Stimulated activated CD4-positive, alpha-beta T cell treated with anti-CD3 and anti-CD28 coated beads, TNF-alpha, amount 100 ng/mL, for 48 hours (primary cell): ENCODE measurements at places on chromosomes 2 and 18.

- DNase-seq: no peak
Observed at GRCh38 chr2:58052978-58053377, 6.4 kb downstream of the VRK2 start.

GRCh38 chr2:204180649-204181048 is 244.1 kb downstream of the ICOS start:
- no peak for DNase-seq

DNA sequence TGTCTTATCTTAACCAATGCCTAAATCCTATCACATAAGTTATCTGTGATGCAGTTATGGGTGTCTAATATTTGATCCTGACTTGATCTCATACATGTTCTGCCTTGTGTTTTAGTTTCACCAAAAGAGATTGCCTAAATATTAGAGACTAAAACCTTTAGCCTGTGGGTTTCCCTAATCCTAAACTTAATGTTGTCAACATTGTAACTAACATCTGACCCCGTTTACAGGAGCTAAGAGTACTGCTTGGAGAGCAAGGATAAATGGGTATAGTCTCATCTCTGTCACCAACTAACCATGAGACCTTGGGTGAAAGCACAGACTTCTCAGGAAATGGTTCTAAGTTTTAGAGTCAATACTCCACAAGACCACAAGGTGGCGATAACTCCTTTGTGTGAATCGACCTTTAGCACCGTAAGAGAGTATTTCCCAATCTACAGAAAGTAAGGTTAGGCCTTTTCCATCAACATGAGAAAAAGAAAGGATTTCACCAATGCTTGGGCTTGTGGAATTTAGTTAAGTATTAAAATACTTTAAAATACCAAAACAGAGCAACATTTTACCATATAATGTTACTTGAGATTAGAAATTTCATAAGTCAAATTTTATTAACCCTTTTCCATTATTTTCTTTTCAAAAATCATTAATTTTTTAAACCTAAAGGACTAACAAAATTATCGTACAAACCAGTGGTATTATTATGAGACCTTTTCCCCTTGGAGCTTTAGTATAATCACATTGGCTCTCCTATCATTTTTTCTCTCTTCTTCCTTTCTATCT is 60.5 kb downstream of the G6PC2 start:
- DNase-seq: peak; percentile 17

GRCh38 chr2:195320413-195320973 is 336.5 kb upstream of the SLC39A10 start:
- no peak for DNase-seq

DNA sequence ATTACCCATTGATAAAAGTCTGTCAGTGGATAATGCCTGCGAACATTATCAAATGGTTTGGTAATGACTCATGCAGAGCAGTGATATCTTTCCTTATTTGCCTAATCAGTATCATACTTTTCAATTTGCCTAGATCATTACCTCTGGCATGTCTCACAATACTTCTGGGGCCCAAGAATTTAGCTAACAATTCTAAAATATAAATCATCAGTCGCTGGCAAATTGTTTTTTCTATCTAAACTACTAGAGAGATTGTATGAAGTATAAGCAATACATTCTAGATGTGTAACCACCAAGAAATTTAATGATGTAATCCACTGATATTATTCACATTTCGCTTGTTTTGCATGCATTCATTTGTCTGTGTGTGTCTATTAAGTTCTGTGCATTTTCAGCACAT is 191.2 kb upstream of the CDH19 start:
- no peak for DNase-seq

DNA sequence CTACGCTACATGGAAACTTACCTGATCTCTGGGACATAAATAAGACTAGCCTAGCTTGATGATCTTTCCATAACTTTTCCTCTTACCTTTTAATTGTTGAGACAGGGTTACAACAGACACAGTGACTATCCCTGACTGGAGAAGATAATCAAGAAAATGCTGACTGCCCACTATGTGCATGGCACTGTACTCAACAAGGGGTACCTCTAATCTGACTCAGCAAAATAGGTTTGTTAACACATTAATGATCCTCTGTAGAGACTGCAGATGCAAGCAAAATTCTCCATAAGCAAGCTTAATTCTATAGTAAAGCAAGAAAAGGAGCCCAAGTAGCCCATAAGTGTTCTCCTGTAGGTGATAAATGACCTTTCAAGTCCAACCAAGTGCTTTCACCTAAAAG is 25.5 kb downstream of the ACVR1C start:
- no peak for DNase-seq

- DNase-seq: no peak
Observed at GRCh38 chr18:79481046-79481790, 85.5 kb downstream of the NFATC1 start.

- no peak for DNase-seq
Observed at GRCh38 chr2:176626796-176627195, 357.6 kb downstream of the MTX2 start.

- DNase-seq: no peak
Observed at GRCh38 chr2:122451040-122451439, 695.6 kb downstream of the TSN start.

DNA sequence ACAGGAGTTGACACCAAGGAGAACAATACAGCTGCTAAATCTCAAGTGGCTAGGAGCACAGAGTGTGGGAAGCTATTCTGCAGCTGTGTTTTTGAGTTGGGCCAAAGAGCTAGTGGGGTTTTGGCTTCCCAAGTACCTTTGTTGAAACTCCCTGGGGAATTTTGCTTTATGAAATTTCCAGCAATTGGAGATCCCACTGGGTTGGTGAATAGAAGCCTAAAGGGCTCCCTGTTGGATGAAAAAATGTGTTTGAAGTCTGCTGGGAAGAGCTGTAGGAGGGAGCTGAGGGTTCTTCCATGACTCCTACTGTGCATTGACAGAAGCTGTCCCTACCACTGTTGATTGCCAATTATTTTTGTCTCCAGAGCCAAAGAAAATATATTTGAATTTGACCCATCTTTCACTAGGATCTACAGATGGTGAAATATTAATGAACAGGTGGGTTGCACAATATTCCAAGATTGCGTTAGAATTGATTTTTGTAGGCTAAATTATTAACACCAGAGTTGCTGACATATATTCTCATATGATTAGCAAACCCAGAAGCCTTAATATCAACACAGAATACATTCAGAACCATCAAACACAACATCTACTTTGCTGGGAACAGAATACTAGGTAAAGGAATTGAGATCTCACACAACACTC is 95.4 kb upstream of the CYP1B1 start:
- DNase-seq: no peak

DNA sequence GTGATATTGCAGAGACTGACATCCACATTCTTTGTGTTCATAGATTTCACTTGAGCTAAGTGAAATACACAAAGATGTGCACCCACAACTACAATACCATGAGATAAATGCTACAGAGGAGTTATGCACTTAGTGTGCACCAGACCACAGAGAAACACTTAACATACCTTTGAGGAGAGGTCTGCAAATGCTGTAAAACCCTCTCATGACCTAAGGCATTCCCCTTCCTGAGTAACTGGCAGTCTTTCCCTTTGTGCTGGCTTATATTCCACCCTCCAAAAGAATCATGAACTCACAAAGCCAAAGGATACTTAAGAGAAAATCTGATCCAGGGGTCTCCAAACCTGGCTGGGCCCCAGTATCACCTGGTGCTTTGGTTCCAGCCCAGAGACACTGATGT is 16.2 kb downstream of the NXPH2 start:
- no peak for DNase-seq

GRCh38 chr2:57434441-57434840 is 612.2 kb upstream of the VRK2 start:
- no peak for DNase-seq

DNA sequence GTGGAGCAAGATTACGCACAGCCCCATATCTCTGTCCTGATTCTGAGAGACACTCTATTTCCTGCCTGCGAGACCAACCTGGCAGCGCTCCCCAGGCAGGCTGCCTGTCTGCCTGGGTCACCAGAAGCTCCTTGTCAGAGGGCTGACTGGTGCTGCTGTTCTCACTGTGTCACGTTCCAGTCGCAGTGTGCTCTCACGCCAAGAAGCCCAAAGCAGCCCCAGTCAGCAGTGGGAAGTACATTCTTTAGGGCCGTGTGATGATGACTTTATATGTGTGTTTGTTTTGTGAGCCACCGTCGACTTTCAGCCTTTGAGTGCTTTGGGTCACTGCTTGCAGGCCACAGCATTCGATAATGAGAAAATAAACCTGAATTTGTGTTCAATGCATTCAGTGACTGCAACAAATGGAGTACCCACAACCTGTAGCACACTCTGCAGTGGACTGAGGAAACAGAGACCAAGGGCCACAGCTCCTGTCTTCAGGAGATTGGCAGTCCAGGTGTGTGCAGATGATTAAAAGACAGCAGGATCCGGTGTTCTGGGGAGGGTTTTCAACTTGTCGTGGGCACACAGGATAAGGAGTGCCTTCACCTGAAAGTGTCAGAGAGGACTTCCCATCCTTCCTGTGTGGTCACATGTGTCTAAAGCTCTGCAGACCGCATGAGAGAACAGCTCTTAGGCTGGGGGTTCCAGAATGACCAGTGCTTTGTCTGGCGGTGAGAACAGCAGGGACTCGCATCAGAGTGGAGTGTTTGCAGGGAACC is 4.8 kb downstream of the TNFRSF11A start:
- DNase-seq: peak; percentile 42

DNA sequence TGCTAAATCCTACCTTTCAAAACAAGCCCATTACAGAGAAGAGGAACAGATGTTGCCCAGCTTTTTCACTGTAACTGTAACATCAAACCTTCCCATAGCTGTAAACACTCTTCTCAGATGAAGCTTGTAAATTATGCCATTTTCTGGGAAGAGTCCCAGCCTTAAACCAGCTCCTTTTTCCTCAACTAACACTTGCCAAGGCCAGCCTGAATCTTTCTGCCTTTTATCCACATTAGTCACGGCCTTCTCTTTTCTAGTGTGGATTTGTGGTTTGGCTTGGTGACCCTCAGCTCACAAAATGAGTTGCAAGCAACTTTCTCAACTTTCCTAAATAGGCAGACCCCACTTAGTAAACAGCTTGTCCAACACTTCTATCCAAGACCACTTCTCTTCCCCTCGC is 90.2 kb downstream of the CABLES1 start:
- DNase-seq: no peak

DNA sequence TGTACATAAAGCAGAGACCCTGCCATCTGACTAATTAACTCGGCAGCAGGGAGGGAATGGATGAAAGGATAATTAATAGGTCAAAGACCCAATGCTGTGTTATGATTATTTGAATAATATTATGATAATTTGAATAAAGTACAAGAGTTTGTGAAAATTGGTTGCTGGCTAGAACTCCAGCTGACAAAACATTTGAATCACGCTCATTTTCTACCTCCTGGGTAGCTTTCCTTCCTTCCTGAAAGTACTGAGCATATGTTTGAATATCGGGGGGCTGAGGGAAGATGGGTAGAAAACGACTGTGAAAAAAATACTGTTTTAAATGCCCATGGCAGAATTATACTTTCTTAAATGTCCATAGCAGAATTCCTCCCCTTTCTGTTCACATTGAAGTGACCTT is 243.6 kb upstream of the RBMS1 start:
- DNase-seq: no peak

- no peak for DNase-seq
Observed at GRCh38 chr2:13560322-13560721, 843.6 kb downstream of the TRIB2 start.

DNA sequence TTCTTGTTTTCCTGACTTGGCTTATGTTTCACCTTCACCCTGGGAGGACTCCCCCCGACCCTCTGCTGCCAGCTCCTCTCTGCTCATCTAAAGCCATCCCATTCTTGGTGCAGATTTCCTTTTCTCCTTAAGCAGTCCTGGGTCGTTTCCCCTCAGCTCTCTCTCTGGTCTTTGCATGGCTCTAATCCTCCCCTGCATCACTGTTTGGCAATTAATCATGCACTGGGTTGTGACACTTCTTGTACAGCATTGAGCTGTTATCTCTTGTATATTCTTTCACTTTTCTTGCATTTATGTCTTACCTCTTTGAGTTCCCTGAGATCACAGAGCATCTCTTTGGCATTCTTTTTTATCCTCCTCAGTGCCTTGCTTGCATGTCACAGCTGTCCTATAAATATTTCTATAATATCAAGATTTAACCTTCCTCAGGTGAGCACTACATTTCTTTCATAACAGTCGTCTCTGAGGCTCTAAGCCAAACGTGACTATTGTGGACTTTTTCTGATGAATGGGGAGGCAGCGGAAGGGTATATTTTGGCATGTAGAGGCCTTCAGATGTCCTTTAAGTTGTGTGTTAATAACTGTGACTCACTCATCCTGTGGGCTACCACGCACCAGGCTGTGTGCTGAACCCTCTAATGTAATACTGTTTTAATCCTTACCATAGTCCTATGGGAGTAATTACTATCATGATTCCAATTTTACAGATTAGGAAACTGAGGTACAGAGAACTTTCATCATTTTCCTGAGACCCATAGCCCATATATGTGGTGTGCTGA is 507.5 kb downstream of the SLC4A3 start:
- DNase-seq: no peak

- DNase-seq: no peak
Observed at GRCh38 chr18:3596637-3597384, 146.8 kb downstream of the TGIF1 start.

GRCh38 chr2:218996937-218997336 is 3.7 kb upstream of the CRYBA2 start:
- DNase-seq: no peak

DNA sequence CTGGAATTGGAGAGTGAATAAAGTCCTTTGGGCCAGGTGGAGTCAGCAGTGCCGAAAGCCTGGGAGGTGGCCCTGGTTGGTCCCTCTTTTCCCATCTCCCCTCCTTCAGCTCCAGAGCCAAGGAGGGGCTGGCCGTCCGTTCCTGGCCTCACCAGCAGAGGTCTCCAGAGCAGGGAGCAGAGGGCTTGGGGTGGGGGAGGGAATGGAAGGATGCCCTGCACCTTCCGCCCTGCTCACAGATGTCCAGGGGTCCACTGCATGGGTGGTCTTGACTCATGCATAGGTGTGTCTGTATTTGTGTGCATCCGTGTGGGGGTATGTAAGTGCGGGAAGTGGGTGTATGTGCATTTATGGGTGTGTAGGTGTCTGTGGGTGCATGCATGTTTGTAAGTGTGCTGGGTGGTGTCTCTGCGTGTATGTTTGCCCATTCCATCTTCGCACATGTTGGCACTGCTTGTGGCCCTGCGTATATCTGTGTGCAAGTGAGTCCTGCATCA is 201.8 kb downstream of the ZFP36L2 start:
- no peak for DNase-seq

- no peak for DNase-seq
Observed at GRCh38 chr2:213238753-213239495, 45.3 kb upstream of the SPAG16 start.
